Tibial nerve (tissue), 4 donors: ENCODE measurements at places on chromosomes 12 and 14. TPM values are rescaled to one million over a fixed set of nuclear protein-coding genes. Genes with fewer than 3 reads are reported as not detected.

TAS2R31 gene
- 13.5 TPM for total RNA-seq

GUCY2C gene
- total RNA-seq = not detected

EPYC gene
- total RNA-seq = not detected

ADAM21 gene
- total RNA-seq = 0.44 TPM

MAP3K9 gene
- total RNA-seq = 1.5 TPM

GRCh38 chr14:81886588-81886987 lies 352.9 kb upstream of the SEL1L start:
- no peak for DNase-seq

- DNase-seq = no peak
Measured at GRCh38 chr12:109753054-109753401, 39.4 kb downstream of the FAM222A start.

DNA sequence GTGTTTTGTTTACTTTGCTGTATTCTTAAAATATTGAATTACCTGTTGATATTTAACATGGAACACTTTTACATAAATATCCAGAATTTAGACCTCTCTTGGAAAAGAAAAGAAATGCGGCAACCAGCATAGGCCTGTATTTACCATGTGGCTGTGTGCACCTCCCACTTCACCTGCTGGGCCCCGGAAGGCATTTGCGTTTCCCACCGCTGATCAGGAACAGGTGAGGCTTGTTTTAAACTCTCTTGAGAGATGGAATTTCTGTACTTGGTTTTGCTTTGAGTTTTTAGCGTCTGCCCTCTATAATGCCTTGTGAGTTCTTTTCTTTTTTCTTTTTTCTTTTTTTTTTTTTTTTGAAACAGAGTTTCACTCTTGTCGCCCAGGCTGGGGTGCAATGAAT lies 124.2 kb downstream of the GLT1D1 start:
- no peak for DNase-seq

- DNase-seq = no peak
Measured at GRCh38 chr12:108352591-108352990, 13.5 kb upstream of the CMKLR1 start.

DNA sequence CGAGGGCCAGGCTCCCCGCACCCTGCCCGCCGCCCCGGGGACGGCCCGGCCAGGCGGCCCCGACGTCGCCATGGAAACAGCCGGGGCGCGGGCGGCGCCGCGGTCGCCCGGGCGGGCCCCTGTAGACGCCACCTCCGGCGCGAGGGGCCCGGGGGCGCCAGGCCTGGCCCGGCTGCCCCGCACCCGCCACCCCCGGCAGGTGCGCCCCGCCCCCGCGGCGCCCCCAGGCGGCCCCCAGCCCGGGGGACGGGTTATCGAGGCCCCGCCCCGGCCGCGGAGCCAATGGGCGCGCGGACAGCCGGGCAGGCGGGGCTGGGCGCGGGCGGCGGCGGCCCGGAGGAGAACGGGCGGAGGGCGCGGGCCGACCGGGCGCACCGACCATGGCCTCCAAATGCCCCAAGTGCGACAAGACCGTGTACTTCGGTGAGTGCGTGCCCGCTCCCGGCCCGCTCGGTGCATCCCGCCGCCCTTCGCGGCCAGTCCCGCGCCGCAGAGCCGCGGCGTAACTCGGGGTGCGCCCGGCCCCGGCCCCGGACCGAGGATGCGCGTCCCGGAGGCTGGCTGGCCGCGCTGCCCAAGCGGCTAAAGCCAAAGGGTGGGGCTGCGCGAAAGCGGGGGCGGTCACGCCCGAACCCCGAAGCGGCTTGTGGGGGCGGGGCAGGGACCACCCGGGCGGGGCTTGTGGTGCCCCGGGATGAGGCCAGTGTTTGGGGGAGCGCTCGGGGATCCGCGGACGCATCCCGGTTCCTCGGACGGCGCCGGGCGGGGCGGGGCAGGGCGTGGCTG lies at the start of gene CRIP2:
CRIP2 (plus strand) TSS at position 339 of the 786 bp plus-strand sequence; CDS start at position 381, 42 bp downstream.
- no peak for DNase-seq
